ENCODE measurements at places on chromosomes 2 and 18.

DNA sequence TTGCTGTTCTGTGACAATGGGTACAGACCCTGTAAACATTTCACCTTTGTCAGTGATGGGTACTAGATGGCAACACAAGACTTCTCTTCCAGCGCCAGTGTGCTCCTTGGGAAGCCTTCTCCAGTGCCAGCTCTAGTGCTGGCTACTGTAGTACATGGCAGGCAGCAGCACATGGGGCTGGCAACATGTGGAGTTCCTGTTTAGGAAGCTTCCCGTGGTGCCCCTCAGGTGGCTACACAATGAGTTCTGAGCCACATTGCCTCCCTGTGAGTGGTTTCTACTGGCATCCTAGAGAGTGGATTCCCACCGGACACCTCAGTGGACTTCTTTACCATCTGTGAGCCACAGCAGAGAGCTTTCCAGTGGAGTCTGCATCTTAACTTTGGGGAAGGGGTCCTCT, 302.1 kb downstream of the CYRIA start:
- no peak for DNase-seq

- DNase-seq: no peak
These were observed 300.9 kb upstream of the SYT4 start for GRCh38 chr18:43578211-43578610.

DNA sequence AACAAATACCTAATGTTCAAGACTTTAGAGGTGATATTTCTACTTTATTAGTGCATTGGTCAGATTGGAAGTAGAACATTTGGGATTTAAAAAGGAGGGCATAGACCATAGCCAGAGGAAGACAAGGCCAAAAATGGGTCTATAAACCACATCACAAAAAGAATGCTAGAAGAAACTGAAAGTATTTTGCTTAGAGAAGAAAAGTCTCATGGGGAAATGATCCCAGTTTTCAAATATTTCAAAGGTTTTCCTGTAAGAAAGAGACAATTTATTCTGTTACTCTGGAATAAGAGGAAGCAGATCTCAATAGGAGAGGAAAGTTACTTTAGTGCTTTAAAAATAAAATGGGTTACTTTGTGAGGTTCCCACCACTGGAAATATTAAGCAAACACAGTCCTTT, 341.4 kb downstream of the TNS1 start:
- no peak for DNase-seq

GRCh38 chr2:218615868-218616315, 8.2 kb downstream of the PLCD4 start:
- DNase-seq: peak; percentile 7

DNA sequence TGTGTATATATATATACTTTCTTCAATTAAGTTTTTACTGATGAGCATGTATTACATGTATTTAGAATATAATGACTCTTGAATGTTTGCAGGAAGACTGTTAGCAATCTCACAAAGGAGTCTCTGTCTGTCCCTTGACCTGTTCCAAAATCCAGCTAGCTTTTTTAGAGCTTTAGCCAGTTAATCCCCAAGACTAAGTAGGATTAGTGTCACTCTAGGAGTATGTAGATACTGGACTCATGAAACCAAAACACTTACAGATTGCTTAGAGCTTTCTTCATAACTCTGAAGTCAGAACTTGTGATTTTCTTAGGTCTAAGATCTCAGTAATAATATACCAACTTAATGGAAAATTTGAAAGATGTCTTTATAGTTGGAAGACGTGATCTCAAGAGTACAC, 2.2 kb downstream of the UBXN4 start:
- DNase-seq: peak; percentile 81

DNA sequence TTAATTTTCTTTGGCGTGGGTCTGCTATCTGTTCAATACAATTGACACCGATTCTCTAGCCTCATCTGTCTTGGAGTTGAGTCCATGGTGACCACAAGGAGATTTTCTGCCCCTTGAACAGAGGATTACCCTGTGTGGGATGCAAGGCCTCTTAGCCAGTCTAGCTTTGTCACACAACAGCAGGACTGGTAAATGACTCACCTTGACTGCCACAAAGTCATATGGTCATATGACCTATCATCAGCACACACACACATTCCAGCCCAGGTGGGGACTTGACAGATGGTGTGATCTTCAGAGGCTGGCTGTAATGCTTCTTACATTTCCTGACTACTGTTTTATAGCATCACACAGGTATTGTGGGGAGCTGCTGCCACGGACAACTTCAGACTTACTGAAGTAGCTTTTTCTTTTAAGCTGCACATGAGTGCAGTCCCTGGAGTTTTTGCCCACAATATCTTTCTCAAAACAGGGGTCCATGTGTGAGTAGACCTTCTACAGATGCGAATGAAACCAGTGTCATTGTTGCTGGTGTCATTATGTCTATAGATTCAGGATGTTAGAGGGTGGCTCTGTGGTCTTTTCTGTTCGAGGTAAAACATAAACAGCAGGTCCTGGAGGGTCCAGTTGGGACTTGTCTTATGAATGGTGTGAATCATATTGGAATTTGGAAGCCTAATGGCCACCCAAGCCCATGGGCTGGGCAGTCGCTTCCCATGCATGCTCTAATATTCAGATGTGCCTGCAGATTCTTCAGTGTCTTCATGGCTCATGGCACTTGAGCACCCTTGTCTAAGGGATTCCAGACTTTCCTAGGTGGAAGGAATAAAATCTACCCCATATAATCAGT, 18.6 kb upstream of the ACOXL start:
- no peak for DNase-seq

DNA sequence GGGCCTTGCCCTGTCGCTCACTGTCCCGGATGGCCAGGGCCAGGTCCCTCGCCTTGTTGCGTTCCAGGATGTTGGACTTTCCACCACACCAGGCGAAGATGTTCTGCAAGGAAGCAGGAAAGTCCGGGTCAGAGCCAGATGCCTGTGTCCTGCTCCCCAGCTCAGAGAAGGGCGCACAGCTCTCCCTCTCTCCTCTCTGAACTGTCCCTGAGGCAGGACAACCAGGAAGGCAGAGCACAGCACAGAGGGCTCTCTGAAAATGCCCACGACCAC, 11.0 kb downstream of the CAPG start:
- no peak for DNase-seq

- DNase-seq: no peak
These were observed 82.8 kb upstream of the PNPT1 start for GRCh38 chr2:55776479-55776878.

GRCh38 chr2:240502059-240502429, 55.7 kb downstream of the ANKMY1 start:
- no peak for DNase-seq

DNA sequence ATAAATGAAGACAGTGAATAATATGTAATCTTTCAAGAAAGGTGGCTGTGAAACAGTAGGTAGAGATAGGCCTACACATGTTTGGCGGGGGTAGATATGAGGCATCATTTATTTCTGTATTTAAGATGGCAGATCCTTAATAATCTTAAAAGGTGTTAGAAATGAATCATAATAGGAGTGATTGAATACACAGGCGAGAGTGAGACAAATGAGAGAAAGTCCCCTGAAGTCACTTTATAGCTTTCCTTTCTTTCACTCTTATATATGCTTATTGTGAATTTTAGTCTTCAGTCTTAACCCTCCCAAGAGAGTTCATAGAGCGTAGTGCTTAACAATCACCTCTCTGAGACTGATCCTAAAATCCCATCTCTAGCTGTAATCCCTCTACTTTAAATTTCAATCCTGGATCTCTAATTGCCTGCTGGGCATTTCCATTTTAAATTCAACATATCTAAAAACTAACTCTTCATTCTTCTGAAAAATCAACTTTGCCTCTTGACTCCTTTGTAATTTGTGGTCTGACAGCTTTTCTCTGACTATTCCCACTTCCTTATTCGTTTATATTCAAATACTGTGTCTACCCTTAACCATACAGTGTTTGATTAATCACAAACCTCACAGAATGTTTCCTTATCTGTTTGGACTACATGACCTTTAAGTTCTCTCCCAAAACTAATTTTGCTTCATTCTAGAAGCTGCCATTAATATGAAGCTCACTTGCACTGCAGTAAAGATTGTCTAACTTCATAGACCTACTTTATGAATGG, 463.7 kb upstream of the FSIP2 start:
- DNase-seq: no peak

- DNase-seq: peak; percentile 70
These were observed 41.6 kb downstream of the PKDCC start for GRCh38 chr2:42089340-42089925.

- DNase-seq: no peak
These were observed 84.8 kb downstream of the HS6ST1 start for GRCh38 chr2:128233790-128234395.

- no peak for DNase-seq
These were observed 171.9 kb upstream of the FHL2 start for GRCh38 chr2:105570757-105571156.

DNA sequence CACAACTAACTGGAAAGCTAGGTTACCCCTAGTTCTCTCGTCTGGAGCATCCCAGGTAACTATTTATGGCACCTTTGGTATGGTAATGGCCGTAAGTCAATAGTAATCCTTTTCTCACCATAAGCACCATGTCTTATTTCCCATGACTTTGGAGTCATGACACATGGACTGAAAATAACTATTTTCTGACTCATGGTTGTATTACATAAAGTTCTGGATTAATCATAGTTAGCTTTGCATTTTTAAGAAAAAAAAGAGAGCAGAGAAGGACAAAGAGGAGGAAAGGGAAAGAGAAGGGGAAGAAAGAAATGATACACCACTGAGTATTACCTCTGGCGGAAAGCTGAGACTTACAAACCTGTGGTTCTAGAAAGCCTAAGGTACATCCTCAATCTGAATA, 99.3 kb downstream of the BIN1 start:
- peak; percentile 69 for DNase-seq

DNA sequence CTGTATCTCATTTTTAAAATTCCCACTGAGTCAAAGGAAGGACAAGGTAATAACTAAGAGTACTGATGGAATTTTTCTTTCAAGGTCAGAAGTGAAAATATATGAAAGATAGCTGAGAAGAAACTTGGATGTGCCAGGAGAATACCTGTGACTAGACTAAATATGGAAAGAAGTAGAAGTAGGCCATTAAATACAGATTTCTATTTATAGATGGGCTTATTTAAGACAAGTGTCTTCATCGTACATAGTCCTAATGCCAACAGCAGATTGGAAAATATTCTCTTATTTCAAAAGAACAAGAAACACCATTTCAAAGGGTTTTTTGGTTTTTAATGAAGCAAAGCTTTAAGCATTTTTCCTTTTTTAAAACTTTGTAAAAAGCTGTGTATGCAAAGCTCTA, 22.0 kb downstream of the UGP2 start:
- no peak for DNase-seq

DNA sequence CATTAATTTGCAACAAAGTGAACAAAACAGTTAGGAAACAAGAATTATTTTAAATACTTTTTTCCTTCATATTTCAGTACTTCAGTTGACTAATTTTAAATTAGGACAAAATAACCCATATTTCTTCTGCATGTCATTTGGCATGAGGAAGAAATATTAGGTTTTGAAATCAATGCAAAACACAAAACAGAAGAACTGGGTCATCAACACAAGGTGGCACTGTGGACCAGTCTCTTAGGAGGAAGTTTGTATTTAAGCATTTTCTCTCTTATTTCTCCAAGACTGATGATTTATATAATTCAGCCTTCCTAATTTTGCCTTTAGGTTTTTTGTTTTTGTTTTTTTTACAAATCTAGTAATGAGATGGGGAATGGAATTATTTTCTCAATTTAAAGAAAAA, 352.8 kb upstream of the KCNH7 start:
- DNase-seq: peak; percentile 61

DNA sequence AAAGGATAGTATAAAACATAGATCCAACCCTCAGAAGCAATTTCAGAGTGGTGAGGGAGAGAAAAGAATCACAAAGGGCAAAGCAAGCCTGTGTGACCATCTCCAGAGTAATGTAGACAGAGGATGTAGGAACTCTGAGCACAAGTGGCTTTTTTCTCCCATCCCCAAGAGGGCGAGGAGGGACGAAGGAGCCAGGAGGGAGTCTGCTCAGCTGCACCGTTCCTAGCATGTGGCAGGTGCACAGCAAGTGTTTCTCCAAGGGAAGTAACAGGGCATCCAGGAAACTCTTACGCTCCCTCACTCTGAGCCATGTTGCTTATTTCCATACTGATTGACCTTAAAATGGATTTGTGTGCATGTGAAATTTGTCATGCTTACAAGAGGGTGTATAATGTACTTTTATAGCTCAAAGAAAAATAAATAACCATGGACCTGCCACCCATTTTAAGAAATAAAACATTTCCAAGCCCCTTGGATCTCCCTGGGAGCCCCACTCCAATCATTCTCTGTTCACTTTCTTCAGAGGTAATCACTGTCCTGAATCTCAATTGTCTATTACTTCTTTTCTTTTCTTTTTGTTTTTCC, 37.8 kb upstream of the SEC11C start:
- no peak for DNase-seq

- DNase-seq: no peak
These were observed 138.0 kb upstream of the GPC1 start for GRCh38 chr2:240297256-240298116.

- peak; percentile 89 for DNase-seq
These were observed 60.2 kb downstream of the LYPD6B start for GRCh38 chr2:149098701-149099100.

DNA sequence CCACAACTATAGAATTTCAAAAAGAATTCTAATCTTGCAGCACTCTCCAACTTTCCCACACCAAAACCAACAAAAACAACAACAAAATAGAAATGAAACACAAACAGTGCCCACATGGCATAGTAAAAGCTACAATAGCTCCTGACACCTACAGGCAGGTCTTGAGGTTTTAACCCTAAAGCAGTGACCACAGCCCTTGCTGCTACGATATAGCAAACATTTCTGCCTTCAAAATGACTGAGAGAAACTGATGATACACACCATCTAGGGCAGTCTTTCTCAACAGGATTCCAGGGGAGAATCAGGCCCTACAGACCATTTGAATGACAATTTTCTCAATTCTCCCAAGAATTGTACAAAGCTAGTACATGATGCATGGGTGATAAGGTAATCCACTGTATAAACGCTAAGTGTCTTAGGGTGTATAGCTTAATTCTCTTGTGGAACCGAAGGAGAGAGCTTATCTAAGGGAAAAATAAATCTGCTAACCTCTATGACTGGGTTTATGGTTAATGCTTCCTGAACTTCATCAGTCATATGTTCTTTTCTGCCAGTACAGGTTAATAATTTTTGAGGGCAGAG, 46.5 kb downstream of the TRAK2 start:
- DNase-seq: peak; percentile 66

- no peak for DNase-seq
These were observed 188.4 kb upstream of the GYPC start for GRCh38 chr2:126467367-126468054.

DNA sequence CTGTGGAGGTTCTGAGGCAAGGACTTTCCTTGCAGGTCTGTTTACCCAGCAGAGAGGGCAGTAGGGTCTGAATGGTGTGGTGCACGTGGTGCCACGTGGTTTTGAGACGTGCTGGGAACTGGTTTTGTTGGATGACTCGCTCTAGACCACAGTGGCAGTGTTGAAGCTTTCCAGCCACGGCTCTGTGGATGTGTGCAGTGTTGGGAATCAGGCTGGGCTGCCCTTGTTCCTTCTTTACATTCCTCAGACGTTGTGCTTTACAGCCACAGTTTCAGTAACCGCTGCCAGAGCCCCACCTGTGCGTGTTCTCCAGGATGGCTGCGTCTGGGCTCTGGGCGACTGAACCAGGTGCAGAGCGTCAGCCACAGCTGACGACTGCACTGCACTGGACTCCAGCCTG, 8.2 kb downstream of the CTDP1 start:
- DNase-seq: peak; percentile 68

Data from fibroblast of villous mesenchyme (primary cell).